ENCODE measurements at places on chromosomes 4 and X.

GRCh38 chr4:79514621-79515329, 106.7 kb upstream of the GK2 start:
- DNase-seq: no peak

DNA sequence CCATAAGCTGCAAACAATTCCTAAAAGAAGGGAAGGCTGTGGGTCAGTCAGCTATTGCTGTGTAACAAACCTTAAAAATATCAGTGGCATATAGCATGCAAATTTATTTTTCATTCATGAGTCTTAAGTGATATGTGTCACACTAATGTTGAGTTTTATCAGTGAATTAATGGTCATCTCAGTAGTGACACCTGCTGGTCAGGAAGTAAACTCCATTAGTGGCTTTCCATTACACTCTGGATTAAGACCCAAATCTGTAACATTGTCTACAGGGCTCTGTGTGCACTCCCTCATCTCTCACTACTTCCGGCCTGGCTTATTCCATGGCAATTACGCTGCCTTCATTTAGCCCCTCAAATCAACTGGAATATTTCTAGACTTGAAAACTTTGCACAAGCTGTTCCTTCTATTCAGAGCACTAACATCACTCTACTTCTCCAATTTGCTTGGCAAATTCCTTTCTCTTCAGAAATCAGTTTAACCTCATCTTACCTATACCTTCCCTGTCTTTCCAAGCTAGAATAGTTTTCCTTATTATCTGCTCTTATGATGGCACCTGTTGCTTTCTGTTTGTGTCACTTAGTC, 217.3 kb upstream of the TAPT1 start:
- DNase-seq: no peak

- DNase-seq: no peak
Measured at GRCh38 chr4:184459413-184459812, 14.9 kb downstream of the IRF2 start.

DNA sequence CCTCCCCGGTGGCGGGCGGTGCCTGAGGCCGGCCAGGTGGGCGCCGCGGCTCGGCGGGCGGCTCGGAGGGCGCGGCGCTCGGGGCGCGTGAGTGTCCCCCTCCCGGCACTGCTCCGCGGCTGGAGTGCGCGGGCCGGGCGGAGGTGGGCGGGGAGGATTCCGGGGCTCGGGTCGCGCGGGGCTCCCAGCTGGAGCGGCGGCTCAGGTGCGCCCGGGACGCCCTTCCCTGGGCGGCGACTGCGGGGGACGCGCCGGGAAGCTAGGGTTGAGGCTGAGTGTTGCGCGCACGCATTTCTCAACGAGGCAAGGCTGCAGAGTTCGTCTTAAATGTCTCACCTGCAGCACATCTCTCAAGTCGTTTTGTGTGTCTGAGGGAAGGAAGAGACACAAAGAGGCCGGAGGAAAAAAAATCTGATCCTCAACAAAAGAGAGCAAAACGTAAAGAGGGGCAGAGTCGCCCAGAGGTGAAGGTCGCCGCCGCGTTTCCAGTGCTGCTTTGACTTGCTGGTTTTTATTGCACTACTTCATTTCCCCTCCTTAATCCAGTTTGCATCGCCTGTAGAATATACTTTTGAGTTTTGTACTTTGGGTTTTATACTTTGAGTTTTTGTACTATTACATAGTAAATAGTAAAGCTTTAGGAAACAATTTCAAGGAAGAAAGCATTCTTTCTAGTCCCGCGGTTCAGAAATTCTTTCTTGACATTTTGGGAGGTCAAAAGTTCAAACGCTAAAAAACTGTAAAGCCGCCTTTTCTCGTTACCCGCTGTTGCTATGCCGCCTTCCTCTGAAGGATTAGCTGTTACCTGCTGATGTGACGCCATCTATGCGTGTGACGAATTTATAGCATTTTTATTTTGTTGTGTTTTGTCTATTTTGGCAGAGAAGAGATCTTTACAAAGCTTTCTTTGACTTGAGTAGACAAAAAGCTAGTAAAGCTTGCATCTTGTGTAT, 106.5 kb upstream of the STOX2 start:
- DNase-seq: no peak

GRCh38 chr4:118770741-118771187, 65.2 kb downstream of the SEC24D start:
- no peak for DNase-seq

- DNase-seq: no peak
Measured at GRCh38 chr4:76655566-76656479, 220.8 kb downstream of the SHROOM3 start.

- DNase-seq: peak; percentile 22
Measured at GRCh38 chr4:41176340-41176739, 38.0 kb downstream of the APBB2 start.

DNA sequence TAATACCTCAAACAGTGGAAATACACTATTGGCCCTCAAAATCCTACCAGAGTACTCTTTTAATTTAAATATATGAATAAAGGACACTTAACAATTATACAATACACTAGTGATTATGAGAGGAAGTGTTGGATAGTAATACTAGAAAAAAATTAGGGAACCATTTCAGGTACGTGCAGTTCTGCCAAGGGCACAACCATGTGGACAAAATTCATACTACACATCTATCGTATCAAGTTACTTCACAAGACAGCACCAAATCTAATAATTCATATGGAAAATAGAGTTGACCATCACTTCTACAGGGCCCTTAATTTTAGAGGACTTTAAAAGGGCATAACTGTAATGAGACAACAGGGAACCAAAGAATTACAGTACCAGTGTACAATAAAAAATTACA, 69.2 kb upstream of the ZCCHC13 start:
- no peak for DNase-seq

- no peak for DNase-seq
Measured at GRCh38 chrX:98409867-98410266, 1526.2 kb downstream of the RPA4 start.

DNA sequence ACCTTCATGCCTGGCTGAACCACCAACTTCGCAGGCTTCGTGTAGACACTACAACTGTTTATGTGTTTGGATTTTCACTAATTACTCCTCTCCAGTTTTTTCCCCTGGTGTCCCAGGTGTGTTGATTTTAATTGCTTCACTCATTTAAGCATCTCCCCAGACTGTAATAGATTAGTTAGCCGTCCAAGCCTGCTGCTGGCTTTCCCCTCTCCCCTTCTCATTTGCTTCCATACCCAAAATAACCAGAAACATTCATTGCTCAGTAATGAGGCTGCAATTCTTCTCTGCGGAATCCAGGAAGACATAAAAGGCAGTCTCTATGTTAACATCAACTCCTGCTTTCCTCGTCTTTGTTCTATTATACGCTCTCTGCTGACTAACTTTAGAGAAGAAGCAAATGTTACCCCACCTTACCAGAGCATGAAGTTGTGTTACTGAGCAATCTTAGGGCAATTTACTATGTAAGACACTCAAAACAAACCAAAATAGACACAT, 37.9 kb upstream of the SCRG1 start:
- DNase-seq: no peak

GRCh38 chr4:124931050-124931449, 218.5 kb upstream of the ANKRD50 start:
- DNase-seq: peak; percentile 21

DNA sequence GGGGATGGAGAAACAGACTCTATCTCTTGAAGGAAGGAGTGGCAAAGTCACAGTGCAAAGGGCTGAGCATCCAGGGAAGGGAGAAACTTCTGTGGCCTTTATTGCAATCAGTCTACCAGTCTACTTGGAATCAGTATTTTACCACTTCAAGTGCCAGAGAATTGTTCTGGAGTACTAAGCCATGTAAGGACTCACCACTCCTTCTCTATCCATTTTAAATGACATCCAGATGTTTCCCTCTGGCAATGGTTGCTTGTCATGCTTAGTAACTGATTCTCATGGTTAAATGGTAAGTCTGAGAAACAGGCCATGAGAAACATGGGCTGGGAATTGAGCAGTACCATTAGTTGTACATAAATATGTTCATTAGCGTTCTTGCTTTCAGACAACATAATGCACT, 21.1 kb upstream of the SMIM10 start:
- no peak for DNase-seq

GRCh38 chrX:43176686-43177085, 398.7 kb upstream of the PPP1R2C start:
- no peak for DNase-seq

DNA sequence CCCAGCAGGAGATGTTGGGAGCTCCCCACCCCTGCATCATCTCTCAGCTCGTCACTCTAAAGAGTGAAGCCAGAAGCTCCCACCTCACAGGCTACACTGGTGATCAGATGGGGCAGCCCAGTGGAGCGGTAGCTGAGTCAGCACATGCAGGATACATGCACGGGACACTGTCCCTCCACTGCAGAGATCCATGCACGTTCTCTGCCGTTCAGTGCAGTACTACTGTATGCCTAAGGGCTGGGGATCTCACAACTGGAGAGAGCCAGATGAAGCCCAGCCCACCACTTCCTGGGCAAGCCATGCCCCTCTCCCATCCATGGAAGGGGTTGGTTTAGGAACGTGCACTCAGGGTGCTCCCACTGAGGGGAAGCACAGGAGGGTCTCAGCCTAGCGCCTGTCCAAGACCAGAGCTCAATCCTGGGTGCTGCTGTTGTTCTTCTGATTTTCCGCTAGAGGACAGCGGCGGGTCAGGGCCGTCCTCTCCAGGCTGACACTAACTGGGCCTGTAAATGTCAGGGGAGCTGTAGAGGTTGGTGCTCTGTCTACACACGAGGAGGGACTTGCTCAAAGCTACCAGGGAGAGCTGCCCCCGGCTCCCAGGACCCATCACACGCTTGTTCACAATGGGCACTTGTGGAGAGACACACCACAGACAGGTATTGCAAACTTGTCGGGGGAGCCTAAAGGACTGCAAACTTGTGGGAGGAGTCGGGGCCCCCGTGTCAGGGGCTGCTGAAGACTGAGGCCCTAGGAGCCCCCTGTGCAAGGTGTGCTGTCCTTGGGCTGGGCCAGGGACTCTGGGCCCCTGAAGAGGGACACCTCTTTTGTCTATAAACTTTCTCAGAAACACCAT, 18.2 kb upstream of the ABLIM2 start:
- DNase-seq: peak; percentile 78

DNA sequence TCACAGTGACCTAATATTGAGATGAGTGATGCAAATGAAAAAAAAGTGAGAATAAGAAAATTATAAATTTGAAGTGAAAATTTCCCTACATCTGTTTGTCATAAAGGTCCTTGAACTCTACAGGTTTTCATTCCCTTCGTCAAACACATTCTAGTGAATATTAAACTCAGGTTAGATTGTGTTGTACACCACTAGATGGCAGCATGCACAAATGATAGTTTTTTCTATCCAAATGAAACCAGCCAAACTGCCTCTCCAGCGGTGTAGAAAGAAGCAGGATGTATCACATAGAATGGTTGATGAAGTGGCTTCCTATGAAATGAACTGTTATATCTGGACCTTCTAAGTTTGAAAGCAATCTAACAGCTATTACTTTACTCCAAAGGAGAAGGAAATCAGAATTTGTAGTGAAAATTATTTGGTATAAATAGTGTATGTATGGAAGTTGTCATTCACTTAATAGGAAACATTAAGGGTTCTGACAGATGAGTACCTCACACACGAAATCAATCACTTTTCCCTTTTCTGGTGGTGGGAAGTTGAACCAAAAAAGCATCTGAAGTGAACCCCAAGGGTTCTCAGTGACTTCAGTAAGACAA, 382.7 kb downstream of the UNC5C start:
- DNase-seq: peak; percentile 30

- no peak for DNase-seq
Measured at GRCh38 chrX:121886557-121886956, 839.1 kb downstream of the GLUD2 start.

DNA sequence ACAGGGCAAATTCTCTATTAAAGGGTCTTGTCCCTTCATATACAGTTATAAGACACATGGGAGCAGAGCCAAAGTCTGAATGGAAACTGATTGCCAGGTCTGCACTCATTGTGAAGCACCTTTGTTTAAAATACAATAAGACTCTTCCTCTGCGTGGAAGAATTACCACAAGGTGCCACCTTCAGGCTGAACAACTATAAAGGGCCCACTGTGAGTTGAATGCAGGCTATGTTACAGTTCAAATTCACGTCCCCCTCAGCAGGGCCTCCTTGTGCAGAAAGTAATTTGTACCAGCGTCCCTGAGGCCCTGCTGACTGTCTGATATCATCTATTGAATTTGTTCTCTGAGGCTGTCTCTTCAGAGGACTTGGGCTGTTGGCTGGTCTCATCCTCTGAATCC, 225.8 kb upstream of the TEX13C start:
- DNase-seq: no peak

- no peak for DNase-seq
Measured at GRCh38 chrX:37640142-37640541, 45.4 kb upstream of the XK start.

- peak; percentile 53 for DNase-seq
Measured at GRCh38 chr4:84691170-84691691, 108.3 kb downstream of the CDS1 start.

GRCh38 chr4:62342346-62342745, 1142.2 kb downstream of the ADGRL3 start:
- DNase-seq: no peak

DNA sequence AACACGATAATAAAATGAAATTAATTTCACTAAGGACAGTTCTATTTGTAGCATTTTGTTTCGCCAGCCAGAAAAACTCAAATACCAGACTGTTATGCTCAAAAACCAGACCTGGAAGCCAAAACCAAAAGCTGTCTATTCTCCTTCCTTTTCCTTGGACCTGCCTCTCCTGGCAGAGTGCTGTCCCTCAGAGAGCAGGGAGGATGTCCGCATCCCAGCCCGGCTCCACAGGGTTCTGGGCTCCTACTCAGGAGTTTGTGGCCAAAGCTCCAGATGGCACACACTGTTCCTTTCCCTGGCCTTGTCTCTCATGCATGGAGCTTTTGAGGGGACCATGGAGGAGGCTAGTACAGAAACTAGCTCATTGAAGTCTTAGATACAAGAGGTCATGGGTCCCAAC, 41.9 kb upstream of the C1QTNF7 start:
- DNase-seq: no peak

DNA sequence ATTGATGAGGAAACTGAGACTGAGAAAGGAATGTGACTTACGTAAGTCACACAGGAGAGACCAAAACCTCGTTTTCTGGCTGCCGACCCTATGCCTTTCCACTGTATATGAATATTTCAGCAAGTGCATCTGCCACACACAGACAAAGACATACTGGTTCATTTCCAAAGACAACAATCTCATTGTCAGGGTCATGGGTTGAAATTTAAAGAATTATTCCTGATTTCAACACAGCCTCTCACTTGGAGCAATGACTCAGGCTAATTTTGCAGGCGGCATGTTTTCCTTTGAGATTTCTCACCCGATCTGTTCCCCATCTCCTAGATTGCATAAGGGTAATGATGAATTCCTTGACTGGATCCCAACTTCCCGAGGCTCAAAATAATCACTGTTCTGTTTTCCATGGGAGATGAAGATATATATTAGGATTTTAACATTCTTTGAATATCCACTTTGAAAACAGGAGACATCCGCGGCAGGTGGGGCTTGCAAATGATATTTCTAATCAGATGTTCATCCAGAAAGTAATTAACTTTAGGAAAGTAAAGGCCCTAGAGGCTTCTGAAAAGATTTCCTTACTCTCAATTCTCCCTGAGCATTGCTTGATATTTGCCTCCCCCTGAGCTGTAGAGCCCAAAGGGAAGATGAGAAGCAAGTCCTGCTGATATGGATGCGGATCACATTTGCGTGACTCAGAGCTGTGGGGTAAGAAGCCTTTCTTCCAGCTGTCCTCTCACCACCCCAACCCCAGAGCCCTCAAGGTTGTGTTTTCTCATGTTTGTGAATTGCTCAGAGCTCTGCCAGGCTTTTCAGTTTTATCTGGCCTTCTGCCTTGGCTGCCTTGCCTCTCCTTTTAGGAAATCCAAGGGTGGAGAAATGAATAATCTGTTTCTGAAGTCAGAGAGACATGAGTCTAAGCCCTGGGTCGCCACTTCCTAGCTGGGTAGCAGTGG, 361.1 kb upstream of the BOD1L1 start:
- DNase-seq: peak; percentile 35

Data from HTR-8/SVneo (cell line).